ENCODE measurements at places on chromosomes 2 and 18. TPM values are rescaled to one million over a fixed set of nuclear protein-coding genes. Genes with fewer than 3 reads are reported as not detected.

The STK39 gene
- total RNA-seq, result 11.8 TPM

The LOXL3 gene
- 14.2 TPM for total RNA-seq

The COL5A2 gene
- total RNA-seq, result 257 TPM

The SMYD1 gene
- not detected for total RNA-seq

The RTP5 gene
- total RNA-seq, result not detected

The SERPINB2 gene
- 34.4 TPM for total RNA-seq

The AFF3 gene
- 13.9 TPM for total RNA-seq

The INO80C gene
- total RNA-seq, result 4.4 TPM

The XIRP2 gene
- total RNA-seq, result 0.28 TPM

The NT5C1B gene
- not detected for total RNA-seq

The LOXHD1 gene
- not detected for total RNA-seq

The ACVR2A gene
- 6.8 TPM for total RNA-seq

Measured in IMR-90 (cell line).